ENCODE measurements at places on chromosomes 2 and 18. TPM values are rescaled to one million over a fixed set of nuclear protein-coding genes. Genes with fewer than 3 reads are reported as not detected.

Gene IL37
- not detected for polyA plus RNA-seq

Gene SLC16A14
- 0.26 TPM for polyA plus RNA-seq

DNA sequence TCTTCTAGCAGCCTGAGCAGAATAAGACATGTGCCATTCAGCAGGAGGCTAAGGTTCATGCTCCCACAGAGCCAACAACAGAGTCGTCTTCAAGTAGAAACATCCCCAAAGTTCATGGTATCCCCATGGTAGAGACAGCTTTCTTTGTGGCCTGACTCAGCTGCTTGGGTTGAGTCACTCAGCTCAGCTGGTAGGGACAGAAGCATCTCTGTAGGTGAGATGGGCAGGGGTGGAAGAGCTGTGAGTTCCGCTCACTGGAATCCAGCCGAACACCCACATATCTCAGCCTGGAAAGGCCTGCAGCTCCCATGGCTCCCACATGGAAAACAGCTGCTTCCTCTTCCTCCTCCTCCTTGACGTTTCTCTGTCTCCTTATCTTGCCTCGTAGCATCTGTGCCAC lies 792.7 kb downstream of the RNF144A start:
- no peak overlapping the region for H3K4me3 ChIP-seq
- no peak for DNase-seq
- H3K36me3 ChIP-seq: no peaks in the 10 kb centered on the region
- no peaks in the 10 kb centered on the region for H3K4me1 ChIP-seq
- H3K27me3 ChIP-seq: no peaks in the 10 kb centered on the region

DNA sequence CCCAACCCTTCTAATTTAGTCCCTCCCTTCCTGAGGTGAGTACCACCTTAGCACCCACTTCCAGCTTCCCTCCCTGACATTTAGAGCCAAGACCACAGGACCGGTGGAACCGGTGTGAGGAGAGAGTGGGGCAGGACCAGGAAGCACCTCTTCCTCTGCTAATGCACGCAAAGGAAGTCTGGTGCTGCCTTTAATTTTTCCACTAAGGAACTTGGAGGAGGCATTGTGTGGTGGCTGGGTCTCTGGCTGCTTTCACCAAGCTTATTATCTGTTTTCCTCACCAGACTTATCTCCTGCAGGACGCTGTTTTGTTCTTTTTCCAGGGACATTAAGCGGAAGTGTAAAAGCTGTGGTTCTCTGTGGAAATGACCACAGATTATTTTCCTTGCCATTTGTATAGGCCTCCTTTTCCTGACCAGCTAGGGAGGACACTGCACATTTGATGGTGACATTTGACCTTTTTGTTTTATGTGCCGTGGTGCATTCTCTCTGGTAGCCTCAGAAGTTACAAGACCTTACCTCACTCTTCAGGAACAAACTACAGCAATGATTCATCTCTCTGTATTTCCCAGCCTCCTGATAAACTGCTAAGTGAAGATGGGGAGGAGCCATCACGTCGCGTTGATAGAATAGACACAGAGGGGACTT lies 39.8 kb upstream of the SPTBN1 start:
- peaks cover 24% of the 10 kb centered on the region for H3K27me3 ChIP-seq
- no peak overlapping the region for H3K4me3 ChIP-seq
- DNase-seq: no peak
- H3K4me1 ChIP-seq: no peaks in the 10 kb centered on the region
- no peaks in the 10 kb centered on the region for H3K36me3 ChIP-seq

GRCh38 chr2:203578759-203579643 lies 43.9 kb upstream of the RAPH1 start:
- H3K4me3 ChIP-seq: no peak overlapping the region
- H3K4me1 ChIP-seq: no peaks in the 10 kb centered on the region
- no peaks in the 10 kb centered on the region for H3K36me3 ChIP-seq
- H3K27me3 ChIP-seq: peaks cover 24% of the 10 kb centered on the region
- no peak overlapping the region for H3K27ac ChIP-seq

- H3K27ac ChIP-seq: no peak overlapping the region
- no peaks in the 10 kb centered on the region for H3K27me3 ChIP-seq
- DNase-seq: no peak
- no peaks in the 10 kb centered on the region for H3K36me3 ChIP-seq
- H3K4me3 ChIP-seq: no peak overlapping the region
Measured at GRCh38 chr2:221347471-221347870, 224.6 kb downstream of the EPHA4 start.

GRCh38 chr2:70029814-70030409 lies 57.4 kb upstream of the PCBP1 start:
- H3K36me3 ChIP-seq: peaks cover 4% of the 10 kb centered on the region
- H3K4me1 ChIP-seq: no peaks in the 10 kb centered on the region
- H3K27ac ChIP-seq: no peak overlapping the region
- no peak for DNase-seq

DNA sequence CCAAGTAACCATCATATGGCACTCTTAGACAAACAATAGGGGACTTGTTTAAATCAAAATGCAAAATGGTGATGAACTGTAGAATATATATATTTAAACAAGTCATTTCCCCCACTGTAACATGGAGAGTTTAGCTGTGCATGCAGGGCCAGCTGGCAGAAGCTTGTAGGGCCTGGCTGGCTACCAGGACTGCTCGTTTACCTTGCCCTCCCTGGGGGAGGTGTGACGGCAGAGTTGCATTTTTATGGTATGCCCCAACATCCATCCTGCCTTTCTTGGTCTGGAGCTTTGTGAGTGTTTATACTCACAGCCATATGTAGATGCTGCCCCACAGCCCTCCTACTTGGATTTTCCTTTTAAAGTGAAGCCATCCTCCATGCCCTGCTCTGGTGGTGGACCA lies 101.7 kb upstream of the ZFP36L2 start:
- no peak overlapping the region for H3K27ac ChIP-seq
- H3K36me3 ChIP-seq: peaks cover 8% of the 10 kb centered on the region

DNA sequence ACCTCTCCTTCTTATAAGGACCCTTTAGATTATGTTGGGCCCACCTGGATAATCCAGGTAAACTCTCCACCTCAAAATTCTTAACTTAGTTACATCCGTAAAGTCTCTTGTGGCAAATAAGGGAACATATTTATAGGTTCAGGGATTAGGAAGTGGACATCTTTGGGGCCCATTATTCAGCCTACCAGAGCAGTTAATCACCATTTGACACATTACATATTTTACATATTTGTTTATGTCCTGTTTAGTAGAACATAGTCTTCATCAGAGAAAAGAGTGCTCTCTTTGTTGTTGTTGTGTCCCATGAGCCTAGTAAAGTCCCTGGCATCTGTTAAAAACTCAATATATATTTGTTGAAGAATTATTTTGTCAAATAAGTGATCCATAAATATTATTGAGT lies 134.0 kb upstream of the SPATS2L start:
- H3K36me3 ChIP-seq: no peaks in the 10 kb centered on the region
- no peaks in the 10 kb centered on the region for H3K27me3 ChIP-seq
- no peak overlapping the region for H3K4me3 ChIP-seq
- H3K4me1 ChIP-seq: no peaks in the 10 kb centered on the region
- no peak overlapping the region for H3K27ac ChIP-seq

- H3K4me3 ChIP-seq: peak overlapping the region; percentile 3
- no peaks in the 10 kb centered on the region for H3K36me3 ChIP-seq
- no peaks in the 10 kb centered on the region for H3K27me3 ChIP-seq
- DNase-seq: peak; percentile 29
Measured at GRCh38 chr2:62099050-62099449, 96.9 kb upstream of the B3GNT2 start.

- H3K4me3 ChIP-seq: no peak overlapping the region
- no peak for DNase-seq
- H3K27ac ChIP-seq: no peak overlapping the region
- H3K4me1 ChIP-seq: no peaks in the 10 kb centered on the region
Measured at GRCh38 chr2:46117379-46117778, 179.8 kb upstream of the EPAS1 start.

DNA sequence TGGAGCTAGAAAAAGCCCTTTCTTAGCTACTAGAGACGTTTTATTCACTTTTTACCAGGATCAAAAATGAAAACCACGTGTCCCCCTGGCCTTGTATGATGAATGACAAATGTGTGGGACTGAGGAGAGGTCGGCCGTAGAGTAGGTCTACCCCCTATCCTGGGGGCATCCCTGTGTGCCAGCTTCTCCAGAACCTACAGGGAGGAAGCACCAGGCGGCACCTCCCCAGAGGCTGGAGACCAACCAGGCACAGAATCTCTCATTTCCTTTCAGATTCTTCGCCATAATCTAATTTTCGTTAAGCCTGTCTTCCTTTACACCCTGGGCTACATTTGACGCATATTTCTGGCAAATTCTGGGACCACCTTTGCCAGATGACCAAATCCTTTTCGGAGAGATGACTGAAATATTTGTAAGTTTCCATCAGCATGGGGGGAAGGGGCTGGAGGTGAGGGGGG lies 15.9 kb downstream of the TWIST2 start:
- H3K27me3 ChIP-seq: no peaks in the 10 kb centered on the region
- H3K4me3 ChIP-seq: no peak overlapping the region
- no peaks in the 10 kb centered on the region for H3K36me3 ChIP-seq

DNA sequence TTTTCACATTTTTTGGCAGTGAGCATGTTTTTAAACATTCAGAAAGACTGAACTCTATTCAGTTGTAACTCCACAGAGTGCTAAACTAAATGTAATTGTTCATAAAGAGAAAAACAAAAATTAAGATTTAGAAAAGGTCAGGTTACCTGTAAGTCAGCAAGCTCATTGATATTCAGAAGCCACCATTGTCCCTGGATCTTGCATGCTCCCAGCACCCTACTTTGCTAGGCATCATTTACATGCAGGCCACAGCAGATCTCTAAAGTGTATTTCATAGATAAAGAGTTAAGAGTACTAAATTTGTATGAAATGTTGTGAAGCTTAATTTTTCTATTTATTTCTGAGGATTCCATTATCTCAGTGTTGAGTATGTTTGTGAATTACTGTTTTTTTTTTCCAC lies 64.8 kb upstream of the CDH19 start:
- H3K4me1 ChIP-seq: no peaks in the 10 kb centered on the region
- no peaks in the 10 kb centered on the region for H3K36me3 ChIP-seq
- H3K4me3 ChIP-seq: no peak overlapping the region

Gene LYPD6
- not detected for polyA plus RNA-seq

DNA sequence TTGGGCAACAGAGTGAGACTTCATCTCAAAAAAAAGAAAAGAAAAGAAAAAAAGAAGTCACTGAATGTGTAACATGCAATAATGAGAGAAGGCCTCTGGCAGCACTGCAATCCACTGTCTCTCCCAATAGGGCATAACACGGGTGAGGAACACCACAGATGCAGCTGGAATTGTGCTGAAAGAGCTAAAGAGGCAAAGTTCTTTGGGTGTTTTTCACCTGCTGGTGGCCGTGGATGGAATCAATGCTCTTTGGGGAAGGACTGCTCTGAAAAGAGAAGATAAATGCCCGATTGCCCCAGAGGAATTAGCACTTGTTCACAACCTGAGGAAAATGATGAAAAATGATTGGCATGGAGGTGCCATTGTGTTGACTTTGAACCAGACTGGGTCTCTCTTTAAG lies 31.0 kb upstream of the CYBRD1 start:
- no peak overlapping the region for H3K27ac ChIP-seq
- no peak for DNase-seq
- peaks cover 2% of the 10 kb centered on the region for H3K36me3 ChIP-seq
- no peaks in the 10 kb centered on the region for H3K4me1 ChIP-seq

DNA sequence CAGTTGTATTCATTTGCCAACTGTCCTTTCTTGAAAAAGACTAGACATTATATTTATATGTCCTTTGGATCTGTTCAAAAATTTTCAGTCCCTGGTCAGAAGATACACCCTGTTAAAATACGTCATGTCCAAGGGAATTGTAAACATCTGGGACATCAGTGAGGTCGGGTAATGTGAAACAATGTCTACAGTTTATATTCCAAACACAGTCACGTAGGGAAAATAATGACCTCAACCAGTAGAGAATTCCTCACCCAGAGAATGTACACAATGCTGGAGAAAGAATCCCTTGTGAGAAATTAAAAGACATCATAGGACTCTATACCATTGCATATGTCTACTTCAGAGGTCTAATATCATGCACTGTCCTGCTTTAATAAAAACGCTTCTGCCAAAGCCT lies 888.0 kb upstream of the CHAC2 start:
- no peaks in the 10 kb centered on the region for H3K27me3 ChIP-seq
- no peaks in the 10 kb centered on the region for H3K4me1 ChIP-seq
- no peaks in the 10 kb centered on the region for H3K36me3 ChIP-seq
- no peak overlapping the region for H3K4me3 ChIP-seq
- H3K27ac ChIP-seq: no peak overlapping the region
- DNase-seq: no peak

Gene MOCOS
- not detected for polyA plus RNA-seq

DNA sequence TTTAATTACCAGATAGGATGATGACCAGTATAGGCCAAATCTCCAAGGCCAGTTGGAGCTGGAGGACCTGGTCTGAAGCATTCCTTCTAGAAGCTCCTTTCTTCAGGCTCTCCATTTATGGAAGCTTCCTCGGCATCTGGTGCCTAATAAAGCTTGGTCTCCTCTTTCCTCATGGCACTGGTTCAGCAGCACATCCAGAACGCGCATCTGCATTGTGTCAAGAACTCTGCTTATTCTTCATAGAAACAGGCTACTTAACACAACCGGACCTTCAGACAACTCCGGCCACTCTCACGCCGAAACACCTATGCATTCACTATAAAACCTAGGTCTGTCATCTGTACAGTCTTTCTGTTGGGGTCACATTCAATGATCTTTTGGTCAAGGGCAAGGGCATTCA lies 99.8 kb downstream of the COL6A3 start:
- no peaks in the 10 kb centered on the region for H3K36me3 ChIP-seq
- H3K4me1 ChIP-seq: no peaks in the 10 kb centered on the region
- no peak for DNase-seq
- no peak overlapping the region for H3K4me3 ChIP-seq
- no peak overlapping the region for H3K27ac ChIP-seq
- H3K27me3 ChIP-seq: no peaks in the 10 kb centered on the region

Gene GRHL1
- 0.25 TPM for polyA plus RNA-seq

- H3K27ac ChIP-seq: no peak overlapping the region
- H3K36me3 ChIP-seq: no peaks in the 10 kb centered on the region
- no peaks in the 10 kb centered on the region for H3K4me1 ChIP-seq
- H3K4me3 ChIP-seq: no peak overlapping the region
Measured at GRCh38 chr18:33960417-33960816, 264.3 kb downstream of the NOL4 start.

Gene TEX44
- not detected for polyA plus RNA-seq

- H3K27me3 ChIP-seq: no peaks in the 10 kb centered on the region
- no peak for DNase-seq
- no peak overlapping the region for H3K27ac ChIP-seq
- H3K4me1 ChIP-seq: no peaks in the 10 kb centered on the region
- no peak overlapping the region for H3K4me3 ChIP-seq
Measured at GRCh38 chr2:34547340-34547739, 948.2 kb upstream of the FAM98A start.

DNA sequence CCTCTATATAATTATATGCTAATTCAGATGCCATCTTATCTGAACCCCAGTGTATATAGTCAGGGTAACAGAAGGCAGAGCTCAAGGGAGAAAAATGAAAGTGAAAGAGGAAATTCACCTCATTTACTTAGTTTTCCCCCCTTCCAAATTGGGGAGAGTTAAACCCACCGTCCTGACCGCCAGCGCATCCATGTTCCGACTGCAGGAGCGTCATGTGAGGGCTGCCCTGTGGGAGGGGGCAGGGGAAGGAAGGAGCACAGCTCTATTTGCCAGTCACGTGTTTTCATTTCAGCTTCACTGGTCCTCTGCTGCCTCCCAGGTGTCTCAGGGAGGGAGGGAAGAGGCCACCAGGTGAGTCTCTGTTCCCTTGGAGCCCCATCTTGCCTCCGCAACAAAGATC lies 13.2 kb downstream of the CNNM4 start:
- peak overlapping the region; percentile 78 for H3K27ac ChIP-seq
- DNase-seq: peak; percentile 75
- H3K4me1 ChIP-seq: peaks cover 23% of the 10 kb centered on the region
- H3K36me3 ChIP-seq: peaks cover 4% of the 10 kb centered on the region

All from B cell (primary cell).